ENCODE measurements at places on chromosomes 2 and 18. TPM values are rescaled to one million over a fixed set of nuclear protein-coding genes. Genes with fewer than 3 reads are reported as not detected.

The OR6B2 gene
- total RNA-seq, result not detected

The RAD51AP2 gene
- not detected for total RNA-seq

The ALPI gene
- total RNA-seq, result not detected

The CXCR4 gene
- 2.6 TPM for total RNA-seq

The ZNF892 gene
- 5.7 TPM for total RNA-seq

The CAVIN2 gene
- 16.9 TPM for total RNA-seq

The INPP5D gene
- total RNA-seq, result 0.65 TPM

The C2orf66 gene
- total RNA-seq, result not detected

The LIMS2 gene
- 1.3 TPM for total RNA-seq

The PMAIP1 gene
- 43.3 TPM for total RNA-seq

The CD226 gene
- 1.4 TPM for total RNA-seq

The ALPG gene
- not detected for total RNA-seq

The YIPF4 gene
- 18.1 TPM for total RNA-seq

The SFXN5 gene
- total RNA-seq, result 16.4 TPM

The FOXD4L1 gene
- under 0.01 TPM for total RNA-seq

The NMUR1 gene
- not detected for total RNA-seq

The GAD1 gene
- not detected for total RNA-seq

The ALPP gene
- not detected for total RNA-seq

The MARCO gene
- not detected for total RNA-seq

The SERPINB4 gene
- 0.64 TPM for total RNA-seq

The COL3A1 gene
- 1,834 TPM for total RNA-seq

The SERPINB10 gene
- total RNA-seq, result not detected

The PIEZO2 gene
- 25.4 TPM for total RNA-seq

The DYNC1I2 gene
- 108 TPM for total RNA-seq

The NDC80 gene
- total RNA-seq, result 6.0 TPM

The CIB4 gene
- not detected for total RNA-seq

The SLC8A1 gene
- total RNA-seq, result 1.9 TPM

The GPR75 gene
- 0.52 TPM for total RNA-seq

The TMEM17 gene
- total RNA-seq, result 1.3 TPM

The PLGLB2 gene
- total RNA-seq, result 0.32 TPM

The SPP2 gene
- total RNA-seq, result not detected

The CDH2 gene
- 21.9 TPM for total RNA-seq

The SULT1C4 gene
- 2.1 TPM for total RNA-seq

The IL1F10 gene
- not detected for total RNA-seq

The TBR1 gene
- total RNA-seq, result under 0.01 TPM

The DNER gene
- 4.8 TPM for total RNA-seq

The DLX1 gene
- total RNA-seq, result not detected

The KCNK3 gene
- 3.9 TPM for total RNA-seq

The APOB gene
- not detected for total RNA-seq

The ITGB1BP1 gene
- 50.1 TPM for total RNA-seq

The CGREF1 gene
- 4.6 TPM for total RNA-seq

The MAL gene
- not detected for total RNA-seq

The PTPRM gene
- 22.2 TPM for total RNA-seq

The ZEB2 gene
- total RNA-seq, result 112 TPM

The ANKRD36B gene
- 7.6 TPM for total RNA-seq

The GNLY gene
- total RNA-seq, result 0.24 TPM

The CPO gene
- total RNA-seq, result not detected

The GALNT5 gene
- total RNA-seq, result 7.6 TPM

The KHK gene
- 0.24 TPM for total RNA-seq

The LOXHD1 gene
- total RNA-seq, result not detected

The BUB1 gene
- 31.0 TPM for total RNA-seq

The MRPL19 gene
- 38.4 TPM for total RNA-seq

The NOSTRIN gene
- total RNA-seq, result not detected

The SKA1 gene
- 3.7 TPM for total RNA-seq

The EFR3B gene
- 0.78 TPM for total RNA-seq

The ERBB4 gene
- total RNA-seq, result not detected

Data from epithelial cell of alveolus of lung (primary cell).